ENCODE measurements at places on chromosomes 6 and 20.

GRCh38 chr6:167998215-167998614, 744 bp downstream of the KIF25 start:
- no peak for DNase-seq

DNA sequence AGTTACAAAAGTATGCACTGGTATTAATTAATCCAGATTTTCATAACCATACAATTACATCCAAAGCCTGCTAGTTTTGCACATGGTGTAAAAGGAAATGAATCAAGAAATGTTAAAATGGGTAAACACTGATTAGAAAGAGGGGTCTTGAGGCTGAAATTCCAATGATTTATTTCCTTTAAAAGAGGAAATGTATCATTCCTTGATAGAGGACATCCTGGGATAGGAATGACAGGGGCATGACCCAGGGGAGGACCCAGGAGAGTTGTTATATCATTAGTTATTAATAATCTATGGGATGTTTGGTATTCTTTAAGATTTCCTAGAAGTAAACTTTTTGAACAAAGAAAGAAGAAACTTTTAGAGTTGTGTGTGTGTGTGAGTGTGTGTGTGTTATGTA, 18.2 kb downstream of the AK9 start:
- no peak for DNase-seq

DNA sequence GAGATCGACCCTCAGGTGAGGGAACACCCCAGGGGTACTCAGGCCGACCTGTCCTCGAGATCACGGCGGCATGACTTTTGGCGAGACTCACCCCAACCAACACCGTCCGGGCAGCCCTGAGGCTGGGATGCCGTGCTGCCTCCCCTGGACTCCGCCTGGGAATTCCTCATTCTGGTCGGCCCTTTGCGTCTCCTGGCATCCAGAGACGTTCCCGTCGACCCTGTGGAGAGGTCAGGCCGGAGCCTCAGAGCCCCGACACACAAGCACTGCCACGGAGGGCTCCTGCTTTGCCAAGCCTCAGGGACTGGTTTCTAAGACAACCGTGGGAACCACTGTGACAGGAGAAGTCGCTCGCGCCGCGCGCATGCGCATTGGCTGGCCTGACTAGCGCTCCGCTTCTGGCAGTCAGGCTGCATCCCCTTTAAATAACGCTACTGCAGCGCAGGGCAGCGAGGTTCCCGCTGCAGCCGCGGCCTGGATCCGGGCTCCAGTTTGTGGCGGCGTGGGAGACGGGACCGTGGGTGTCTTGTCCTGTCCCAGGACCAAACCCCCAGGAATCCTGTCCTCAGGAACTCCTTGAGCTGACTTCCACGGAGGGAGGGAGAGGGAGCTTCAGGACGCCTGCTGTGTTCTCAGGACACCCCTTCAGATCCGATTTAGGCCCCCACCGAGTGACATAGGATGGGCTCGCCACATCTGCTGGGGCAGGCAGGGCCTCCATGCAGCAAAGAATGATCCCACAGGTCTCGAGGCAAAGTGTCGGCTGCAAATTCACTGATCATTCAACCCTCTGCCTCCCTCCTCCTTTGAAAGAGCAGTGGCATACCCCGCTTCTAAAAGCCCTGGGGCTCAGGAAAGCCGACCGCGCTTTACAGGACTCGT, 163.2 kb upstream of the ZNF337 start:
- peak; percentile 66 for DNase-seq

GRCh38 chr6:24078200-24078599, 47.8 kb upstream of the NRSN1 start:
- no peak for DNase-seq

DNA sequence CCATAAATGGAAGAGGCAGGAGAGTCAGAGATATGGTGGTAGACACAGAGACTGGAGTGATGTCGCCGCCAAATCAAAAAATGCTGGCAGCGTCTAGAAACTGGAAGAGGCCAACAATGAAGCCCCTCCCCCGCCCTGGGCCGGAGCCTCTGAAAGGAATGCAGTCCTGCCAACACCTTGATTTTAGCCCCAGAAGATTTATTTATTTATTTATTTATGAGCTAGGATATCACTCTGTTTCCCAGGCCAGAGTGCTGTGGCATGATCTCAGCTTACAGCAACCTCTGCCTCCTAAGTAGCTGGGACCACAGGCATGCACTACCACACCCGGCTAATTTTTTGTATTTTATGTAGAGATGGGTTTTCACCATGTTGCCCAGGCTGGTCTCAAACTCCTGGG, 82.6 kb upstream of the CCDC167 start:
- DNase-seq: no peak

DNA sequence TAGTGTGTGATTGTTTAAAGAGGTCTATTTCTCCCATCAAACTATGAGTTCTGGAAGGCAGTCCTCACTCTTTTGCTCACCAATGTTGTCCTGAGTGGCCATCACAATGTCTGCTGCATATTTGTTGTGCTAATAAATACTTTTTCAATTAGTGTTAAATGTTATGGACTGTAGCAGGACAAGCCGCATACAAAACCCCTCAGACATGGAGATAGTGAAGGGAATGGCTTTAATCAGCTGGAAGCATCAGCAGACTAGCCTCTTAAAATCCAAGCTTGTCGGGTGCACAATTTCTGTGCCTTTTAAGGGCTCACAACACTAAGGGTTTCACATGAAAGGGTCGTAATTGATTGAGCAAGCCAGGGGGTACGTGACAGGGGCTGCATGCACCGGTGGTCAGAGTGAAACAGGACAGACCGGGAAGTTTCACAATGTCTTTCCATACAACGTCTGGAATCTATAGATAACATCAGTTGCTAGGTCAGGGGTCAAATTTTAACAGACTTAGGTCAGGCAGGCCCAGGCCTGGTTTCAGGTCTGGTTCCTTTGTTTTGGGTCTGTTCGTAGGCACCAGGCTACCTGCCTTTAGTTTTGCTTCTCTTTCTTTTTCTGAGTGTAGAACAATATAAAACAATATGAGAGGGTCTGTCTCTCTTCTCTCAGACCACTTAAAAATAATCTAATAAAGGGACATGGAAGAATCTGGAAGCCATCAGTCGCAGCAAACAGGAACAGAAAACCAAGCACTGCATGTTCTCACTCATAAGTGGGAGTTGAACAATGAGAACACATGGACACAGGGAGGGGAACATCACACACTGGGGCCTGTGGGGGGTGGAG, 327.6 kb upstream of the HTR1E start:
- DNase-seq: no peak

DNA sequence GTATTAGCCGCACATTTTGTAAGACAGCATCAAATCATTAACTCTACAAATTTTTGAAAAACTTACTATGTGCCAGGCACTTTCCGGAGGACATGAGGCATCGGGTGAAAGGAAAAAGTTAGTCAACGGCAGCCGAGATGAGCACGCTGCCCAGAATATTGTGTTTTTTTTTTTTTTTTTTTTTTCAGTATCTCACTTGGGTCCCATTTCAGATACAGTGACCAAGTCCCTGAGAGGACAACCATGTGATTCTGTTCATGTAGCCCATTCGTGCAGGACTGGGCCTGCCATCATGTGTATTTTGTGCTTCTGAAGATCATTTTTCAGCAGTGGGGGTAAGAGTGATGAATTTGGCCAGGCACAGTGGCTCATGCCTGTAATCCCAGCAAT, 1.3 kb downstream of the SLA2 start:
- peak; percentile 30 for DNase-seq

GRCh38 chr6:364609-365540, 26.7 kb upstream of the IRF4 start:
- DNase-seq: no peak

- DNase-seq: no peak
Observed at GRCh38 chr6:34053721-34054120, 92.2 kb downstream of the GRM4 start.

DNA sequence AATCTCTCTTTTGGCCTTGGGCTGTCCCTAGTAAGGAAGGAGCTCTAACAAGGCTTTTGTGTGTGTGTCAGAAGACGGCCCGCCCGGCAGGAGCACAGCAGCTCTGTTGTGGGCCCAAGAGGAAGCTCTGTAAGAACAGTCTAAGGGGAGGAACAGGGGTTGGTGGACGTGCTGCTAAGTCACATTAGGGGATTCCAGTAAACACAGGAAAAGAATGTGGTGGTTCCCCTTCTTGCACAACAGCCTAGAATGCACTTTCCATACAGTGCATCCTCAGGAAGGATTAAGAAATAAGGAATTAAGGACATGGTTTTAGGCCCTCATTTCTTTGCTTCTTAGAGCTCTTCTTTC, 114.5 kb downstream of the RNF144B start:
- no peak for DNase-seq

DNA sequence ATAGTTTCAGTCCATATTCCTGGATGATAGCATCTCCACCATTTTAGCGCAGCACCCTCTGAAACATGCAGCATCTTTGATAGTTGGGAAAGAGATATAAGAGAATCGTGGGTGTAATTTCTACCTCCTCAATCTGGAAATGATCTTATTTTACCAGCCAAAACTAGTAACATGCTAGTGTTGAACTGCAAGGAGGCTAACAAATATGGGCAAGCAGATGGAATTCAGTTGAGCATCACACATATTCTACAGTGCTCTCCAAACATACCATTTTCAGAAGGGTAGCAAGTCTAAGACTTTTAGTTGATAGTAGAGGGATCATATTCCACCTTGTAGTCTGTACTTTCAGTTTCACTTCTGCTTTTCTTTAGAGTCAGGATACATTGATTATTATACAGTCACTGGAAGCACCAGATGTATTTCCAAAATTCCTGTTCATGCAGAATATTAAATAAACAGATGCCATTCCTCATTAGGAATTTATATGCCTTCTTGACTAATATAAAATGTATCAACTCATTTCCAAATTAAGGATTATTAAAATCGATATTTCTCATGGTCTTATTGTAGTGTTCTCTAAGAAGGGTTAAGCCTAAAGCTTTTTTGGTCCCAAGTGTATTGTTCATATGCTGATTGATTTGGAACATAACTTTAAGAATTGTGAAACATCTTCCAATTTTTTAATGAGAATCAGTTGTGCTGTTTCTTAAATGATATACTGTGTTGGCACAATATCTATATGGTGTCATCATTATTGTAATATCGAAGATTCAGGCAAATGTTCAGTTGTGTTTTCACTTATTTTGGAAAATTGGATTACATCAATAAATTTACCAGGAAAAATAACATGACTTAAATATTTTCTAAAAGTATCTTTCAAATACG, 362.0 kb downstream of the CENPW start:
- DNase-seq: no peak

- DNase-seq: no peak
Observed at GRCh38 chr6:5682530-5682929, 324.2 kb downstream of the NRN1 start.

DNA sequence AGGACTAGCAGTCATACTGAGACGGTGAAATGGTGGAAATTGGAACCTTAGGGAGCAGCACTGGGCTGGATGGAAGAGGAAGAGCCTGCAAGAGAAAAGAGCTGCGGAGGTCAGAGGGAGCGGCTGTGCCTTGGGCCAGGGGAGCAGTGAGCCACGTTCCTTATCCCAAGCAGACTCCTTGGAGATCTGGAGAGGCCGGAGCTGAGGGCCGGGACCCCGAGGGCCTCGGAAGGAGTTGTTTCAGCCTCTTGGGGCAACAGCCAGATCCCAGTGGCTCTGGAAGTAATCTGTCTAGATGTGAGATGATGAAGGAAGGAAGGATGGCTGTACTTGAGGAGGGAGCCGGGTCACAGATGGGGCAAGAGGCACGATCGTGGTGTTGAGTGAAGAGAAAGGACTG, 16.1 kb downstream of the PCMTD2 start:
- DNase-seq: no peak

DNA sequence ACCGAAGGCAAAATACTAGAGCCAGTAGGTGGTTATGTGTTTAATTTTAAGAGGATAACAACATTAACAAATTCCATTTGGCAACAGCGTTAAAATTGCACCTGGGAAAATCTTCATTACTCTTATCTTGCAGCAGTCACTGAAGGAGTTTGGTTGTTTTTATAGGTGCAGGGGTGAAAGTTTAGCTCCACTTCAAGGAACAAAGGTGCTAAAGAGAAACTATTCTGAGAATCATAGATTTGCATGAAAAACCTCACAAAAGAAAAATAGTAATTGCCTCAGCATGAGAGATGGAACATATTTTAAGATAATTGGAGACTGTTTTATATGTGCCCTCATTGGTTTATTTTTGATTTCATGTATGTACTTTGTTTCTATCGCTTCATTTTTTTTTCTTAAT, 444.4 kb downstream of the UTRN start:
- DNase-seq: no peak

- DNase-seq: no peak
Observed at GRCh38 chr6:161169696-161170095, 104.2 kb downstream of the AGPAT4 start.

GRCh38 chr6:113888956-113889630, 31.9 kb downstream of the MARCKS start:
- DNase-seq: no peak

DNA sequence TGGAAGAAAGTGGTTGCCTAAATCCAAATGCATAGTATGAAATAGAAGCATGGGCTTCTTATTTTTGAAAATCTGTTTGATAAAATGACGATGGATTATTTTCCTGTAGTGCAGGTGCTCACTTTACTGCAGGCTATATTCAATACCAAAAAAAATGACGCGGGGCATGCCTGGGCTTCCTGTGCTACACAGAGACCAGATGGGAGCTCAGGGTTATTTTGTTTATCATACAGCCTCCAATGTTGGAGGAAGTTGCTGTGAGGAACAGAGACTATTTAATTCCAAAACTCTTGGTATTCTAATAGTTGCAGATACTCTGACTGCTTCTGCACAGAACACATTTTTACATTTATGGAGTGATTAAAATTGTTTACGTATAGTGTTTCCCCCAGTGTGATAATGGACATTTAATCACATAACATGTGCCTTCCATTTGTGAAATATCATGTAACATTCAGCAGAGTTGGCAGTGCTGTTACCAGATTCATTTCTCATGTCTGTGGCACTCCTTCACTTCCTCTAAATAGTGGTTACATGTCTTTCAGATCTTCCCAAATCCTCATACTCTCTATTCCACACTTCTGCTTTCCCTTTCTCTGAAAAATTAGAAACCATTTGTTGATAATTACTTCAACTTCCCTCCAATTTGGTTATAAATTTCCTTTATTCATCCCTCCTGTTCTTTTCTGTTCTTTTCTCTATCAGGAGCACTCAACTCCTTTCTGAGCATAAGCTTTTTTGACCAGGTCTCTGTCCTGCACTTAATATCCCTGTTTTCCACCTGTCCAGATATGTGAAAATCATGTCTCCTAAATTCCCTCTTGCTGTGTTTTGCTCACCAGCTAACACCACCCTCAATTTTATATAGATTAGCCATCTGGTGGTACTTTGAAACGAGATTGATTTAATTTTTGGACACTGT, 121.6 kb downstream of the ADGRB3 start:
- no peak for DNase-seq

- no peak for DNase-seq
Observed at GRCh38 chr6:112202639-112203341, 51.6 kb downstream of the LAMA4 start.

- DNase-seq: no peak
Observed at GRCh38 chr6:3715285-3715684, 36.2 kb downstream of the PXDC1 start.

- DNase-seq: no peak
Observed at GRCh38 chr6:19569563-19569962, 267.6 kb upstream of the ID4 start.

DNA sequence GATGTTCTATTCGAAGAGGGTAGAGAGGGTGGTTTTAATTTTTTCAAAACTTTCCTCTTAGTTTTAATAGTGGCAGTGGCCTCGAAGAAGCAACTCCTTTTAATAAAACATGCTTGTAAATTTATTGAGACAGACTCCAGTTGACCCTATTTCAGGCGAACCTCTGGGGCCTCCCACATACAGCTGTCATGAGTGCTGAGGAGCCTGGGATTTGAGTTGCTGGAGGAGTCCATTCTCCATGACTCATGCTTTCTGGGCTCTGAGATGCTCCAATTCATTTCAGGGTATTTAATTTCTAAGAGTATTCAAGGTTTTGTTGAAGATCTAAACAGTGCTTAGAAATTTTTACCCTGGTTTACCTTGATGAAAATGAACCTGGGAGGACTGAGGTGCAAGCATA, 580.4 kb downstream of the CBLN4 start:
- DNase-seq: no peak
